ENCODE measurements at places on chromosomes 7 and 10. TPM values are rescaled to one million over a fixed set of nuclear protein-coding genes. Genes with fewer than 3 reads are reported as not detected.

Gene CEP55
- total RNA-seq: 77.5 TPM

Gene CDC123
- 85.4 TPM for total RNA-seq

DNA sequence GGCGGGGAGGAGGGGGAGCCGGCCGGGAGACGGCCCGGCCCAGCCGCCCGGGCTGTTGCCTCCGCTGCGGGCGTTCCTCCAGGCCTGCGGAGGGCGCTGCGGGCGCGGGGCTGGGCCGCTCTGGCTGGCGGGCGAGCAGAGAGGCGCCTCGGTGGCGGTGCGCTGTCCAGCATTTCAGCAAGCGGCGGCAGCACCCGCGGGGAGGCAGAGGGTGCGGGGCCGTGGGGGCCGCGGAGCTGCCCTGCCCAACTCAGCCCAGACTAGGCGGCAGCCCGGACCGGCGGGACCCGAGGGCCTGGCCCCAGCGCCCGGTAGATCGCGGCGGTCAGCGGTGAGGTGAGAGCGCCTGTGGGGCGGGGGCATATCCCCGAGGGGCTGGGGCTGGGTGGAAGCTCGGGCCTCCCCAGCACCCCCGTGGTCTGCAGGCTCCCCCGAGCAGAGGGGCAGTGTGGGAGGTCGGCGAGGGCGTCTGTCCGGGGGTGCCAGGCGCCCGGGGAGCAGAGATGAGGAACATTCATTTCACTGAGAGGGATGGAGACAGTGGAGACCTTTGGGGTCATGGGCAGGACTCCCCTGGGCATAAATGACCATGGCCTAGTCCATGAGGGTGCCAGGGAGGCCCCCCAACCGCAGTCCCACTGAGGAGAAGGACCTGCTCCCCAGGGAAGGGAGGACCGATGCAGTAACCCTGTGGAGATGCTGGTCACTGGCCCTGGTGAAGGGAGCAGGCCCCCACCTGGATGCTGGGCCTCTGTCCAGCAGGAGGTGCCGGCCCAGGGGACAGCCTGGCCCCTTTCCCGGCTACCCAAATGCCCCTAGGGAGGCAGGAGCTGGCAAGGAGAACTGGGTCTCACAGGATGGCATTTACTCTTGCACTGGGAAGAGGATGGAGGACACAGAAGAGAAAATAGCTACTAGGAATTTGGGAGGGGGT is at the start of gene SRRM3:
Gene SRRM3, plus strand, starts transcription at position 165 of the 934 bp plus-strand sequence. CDS start 33,171 bp downstream, outside the sequence.
- no peaks in the 10 kb centered on the region for H3K4me1 ChIP-seq
- H3K27me3 ChIP-seq: peaks cover 4% of the 10 kb centered on the region
- H3K4me3 ChIP-seq: no peak within 1 kb of the TSS

GRCh38 chr10:110141185-110141584 is 66.2 kb upstream of the MXI1 start:
- no peak for DNase-seq
- H3K27ac ChIP-seq: peak overlapping the region; percentile 68
- peaks cover 36% of the 10 kb centered on the region for H3K4me1 ChIP-seq
- H3K27me3 ChIP-seq: peaks cover 10% of the 10 kb centered on the region

DNA sequence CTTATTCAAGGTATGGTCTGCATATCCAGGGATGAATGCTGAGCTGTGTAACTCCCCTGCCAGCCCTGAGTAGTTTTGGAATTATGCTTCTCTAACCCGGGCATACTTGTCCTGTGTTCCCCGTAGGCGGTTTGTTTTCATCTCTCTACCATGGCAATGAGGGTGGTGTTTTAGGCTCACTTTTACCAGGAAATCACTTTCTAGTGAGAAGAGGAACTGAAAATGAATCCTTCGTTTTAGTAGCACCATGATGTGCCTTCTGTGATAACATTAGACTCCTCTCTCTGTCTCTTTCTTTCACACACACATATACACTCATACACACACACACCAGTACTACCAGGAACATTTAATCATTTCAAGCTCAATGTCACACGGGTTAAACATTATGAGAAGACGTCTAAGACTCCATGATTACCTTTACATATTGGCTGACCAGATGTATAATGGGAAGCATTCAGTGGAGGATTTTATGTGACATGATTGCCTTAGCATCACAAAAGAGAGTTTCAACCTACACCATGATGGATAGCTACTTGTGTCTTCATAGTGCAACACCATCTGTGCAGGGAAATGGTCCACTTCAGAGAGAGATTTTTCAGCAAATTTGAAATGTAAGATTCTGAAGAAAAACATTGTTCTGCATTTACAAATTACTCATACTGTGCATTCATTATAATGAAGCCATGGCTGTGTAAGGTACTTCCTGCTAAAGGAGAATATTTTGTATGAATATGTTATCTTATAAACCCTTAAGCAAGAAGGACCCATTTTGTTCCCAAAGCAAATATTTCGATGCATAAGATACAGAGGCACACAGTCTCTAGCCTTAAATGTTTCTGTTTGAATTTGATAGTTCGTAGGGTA is 31.0 kb upstream of the PFKP start:
- no peaks in the 10 kb centered on the region for H3K36me3 ChIP-seq
- DNase-seq: no peak
- H3K4me1 ChIP-seq: peaks cover 2% of the 10 kb centered on the region
- no peak overlapping the region for H3K4me3 ChIP-seq
- peaks cover 29% of the 10 kb centered on the region for H3K27me3 ChIP-seq

DNA sequence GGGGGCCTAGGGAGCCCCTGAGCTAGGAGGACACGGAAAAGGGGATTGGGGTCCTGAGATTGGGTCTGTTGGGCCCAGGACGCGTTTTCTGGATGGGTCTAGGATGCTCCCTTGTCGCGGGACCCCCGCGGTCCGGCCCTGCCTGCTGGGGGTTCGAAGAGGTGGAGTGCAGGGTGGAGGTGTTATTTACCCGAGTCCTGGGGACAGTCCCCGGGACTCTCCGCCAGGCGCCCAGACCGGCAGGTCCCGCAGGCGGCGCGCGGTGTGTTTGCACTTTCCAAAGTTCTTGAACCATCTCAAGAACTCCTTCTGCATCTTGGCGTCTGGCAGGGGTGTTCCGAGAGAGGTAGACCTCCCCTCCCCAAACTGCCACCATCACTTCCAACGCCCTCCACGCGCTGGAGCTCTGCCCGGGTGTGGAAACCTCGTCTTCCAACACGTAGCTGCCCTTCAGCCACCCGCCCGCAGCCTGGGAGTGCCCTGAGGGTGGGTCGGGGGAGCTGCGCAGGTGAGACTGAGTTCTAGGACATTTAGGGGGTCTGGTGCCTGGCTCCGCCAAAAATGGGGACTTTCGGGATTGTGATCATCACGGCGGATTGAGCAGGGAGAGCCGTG is 569 bp downstream of the CAV1 start:
- H3K36me3 ChIP-seq: no peaks in the 10 kb centered on the region
- H3K4me1 ChIP-seq: peaks cover 23% of the 10 kb centered on the region
- H3K27me3 ChIP-seq: peaks cover 79% of the 10 kb centered on the region
- H3K4me3 ChIP-seq: peak overlapping the region; percentile 70

- peaks cover 10% of the 10 kb centered on the region for H3K4me1 ChIP-seq
- peaks cover 16% of the 10 kb centered on the region for H3K36me3 ChIP-seq
- peaks cover 31% of the 10 kb centered on the region for H3K27me3 ChIP-seq
- peak overlapping the region; percentile 44 for H3K4me3 ChIP-seq
Measured at GRCh38 chr7:151382079-151382885, 27.6 kb downstream of the WDR86 start.
